ENCODE measurements at places on chromosomes 7 and 10.

DNA sequence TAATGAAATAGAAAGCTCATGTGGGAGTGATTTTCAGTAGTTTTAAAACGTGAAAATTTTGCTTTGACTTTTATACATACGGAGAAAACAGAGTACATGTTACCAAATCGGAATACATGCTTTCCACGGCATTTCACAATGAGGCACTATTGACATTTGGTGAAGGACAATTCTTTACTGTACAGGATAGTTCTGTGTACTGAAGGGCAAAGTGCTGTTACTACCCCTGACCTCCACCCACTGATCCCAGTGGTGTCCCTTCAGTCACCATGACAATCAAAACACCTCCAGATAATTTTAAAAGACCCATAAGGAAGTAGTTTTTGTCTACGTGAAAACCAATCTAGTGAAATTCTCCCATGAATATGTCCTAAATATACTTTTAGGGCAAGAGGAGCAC is 33.1 kb upstream of the ANK3 start:
- DNase-seq: no peak

DNA sequence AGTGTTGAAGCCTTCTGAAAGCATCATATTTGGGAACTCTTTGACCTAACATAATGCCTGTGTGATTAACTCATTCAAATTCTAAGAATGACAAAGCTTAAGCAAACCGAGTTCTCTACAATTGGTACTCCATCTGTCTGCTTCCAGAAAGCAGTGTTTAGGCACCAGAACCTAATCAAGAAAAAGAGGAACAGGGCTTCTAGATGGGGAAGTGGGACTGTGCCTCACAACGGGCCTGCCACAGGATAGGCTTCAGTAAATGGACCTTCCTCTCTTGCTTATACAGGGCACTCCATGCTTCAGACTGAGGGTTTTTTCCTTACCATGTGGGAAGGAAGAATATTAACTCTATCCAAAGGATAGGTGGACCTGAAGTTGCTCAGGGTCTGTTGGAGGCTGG is 808.1 kb downstream of the XPNPEP1 start:
- DNase-seq: no peak

GRCh38 chr7:31603046-31603445 is 84.0 kb upstream of the PPP1R17 start:
- DNase-seq: no peak

DNA sequence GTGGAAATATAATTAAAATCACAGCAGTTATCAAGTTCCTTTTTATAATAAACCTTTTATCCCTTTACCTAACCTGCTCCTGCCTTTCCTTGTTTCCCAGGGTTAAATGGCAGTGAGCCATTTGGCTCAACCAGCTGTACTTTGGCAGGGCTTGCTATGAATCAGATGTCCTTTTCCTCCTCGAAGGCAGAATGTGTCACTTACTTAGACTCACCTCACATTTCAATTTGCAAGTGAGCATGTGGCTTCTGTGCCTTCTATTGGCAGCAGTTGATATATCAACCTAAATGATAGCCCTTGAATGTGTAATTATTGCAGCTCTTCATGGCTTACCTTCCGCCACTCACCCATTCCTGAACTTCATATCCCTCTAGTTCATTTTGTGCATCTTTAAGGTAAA is 301.7 kb downstream of the CSTF2T start:
- no peak for DNase-seq

GRCh38 chr10:107894516-107894915 is 730.0 kb upstream of the SORCS1 start:
- no peak for DNase-seq

DNA sequence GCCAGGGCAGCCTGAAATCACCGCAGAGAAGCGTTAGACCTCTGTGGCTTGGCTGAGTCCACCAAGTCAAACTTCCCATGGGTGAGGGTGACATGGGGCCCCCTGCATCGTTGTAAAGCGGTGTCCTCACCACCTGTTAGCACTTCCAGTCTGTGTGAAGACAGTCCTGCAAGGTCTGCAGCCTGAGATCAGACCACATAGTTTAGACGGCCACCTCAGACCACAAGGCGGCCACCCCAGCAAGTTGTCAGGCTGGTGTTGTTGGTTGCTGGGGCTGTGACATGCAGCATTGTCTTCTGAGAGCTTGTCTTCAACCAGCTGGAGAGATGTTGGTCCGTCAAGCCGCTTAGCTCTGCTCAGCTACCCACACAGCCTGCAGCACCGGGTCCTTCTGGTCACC is 44.1 kb upstream of the TARP start:
- DNase-seq: no peak

GRCh38 chr7:137539111-137539715 is 195.7 kb upstream of the PTN start:
- no peak for DNase-seq

Measured in stimulated activated CD4-positive, alpha-beta T cell treated with anti-CD3 and anti-CD28 coated beads, Interleukin-1b, Interleukin-23, amount 100 ng/mL, for 48 hours (primary cell).